ENCODE measurements at places on chromosomes 6 and 20.

- DNase-seq, result peak; percentile 88
Observed at GRCh38 chr20:3654326-3655130, 8.7 kb downstream of the GFRA4 start.

DNA sequence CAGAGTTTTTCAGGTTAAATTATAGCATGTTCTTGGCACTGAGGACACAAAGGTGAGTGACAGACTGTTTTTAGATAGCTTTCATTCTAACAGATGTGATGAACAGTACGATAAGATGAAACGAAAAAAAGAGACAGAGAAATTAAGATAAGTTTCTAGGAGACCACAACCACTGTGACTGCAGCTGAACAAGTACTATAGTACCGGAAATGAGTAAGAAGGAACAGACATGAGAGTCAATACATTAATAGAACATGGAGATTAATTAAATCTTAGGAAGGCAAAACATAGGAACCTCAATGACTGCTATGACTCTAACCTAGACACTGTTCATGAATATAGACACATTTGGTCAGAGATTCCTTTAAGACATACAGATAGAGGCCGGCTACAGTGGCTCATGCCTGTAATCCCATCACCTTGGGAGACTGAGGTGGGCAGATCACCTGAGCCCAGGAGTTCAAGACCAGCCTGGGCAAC, 40.2 kb downstream of the HBS1L start:
- DNase-seq, result no peak

DNA sequence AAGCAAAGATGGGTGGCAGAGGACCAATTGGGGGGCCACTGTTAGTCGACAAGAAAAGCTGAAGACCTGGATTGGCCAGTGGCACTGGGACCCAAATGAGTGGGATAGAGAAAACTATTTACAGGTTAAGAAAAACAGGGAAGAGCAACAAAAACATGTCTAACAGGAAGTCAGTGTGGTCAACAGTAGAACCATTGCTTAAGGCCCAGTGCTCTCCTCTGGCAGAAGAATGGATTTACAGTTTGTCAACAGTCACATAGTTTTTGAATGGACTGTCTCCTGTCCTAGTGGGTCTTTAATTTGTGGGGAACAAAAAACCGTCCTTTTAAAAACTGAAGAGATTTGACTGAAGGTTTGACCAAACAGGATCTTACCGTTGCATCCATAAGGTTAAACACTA, 12.1 kb upstream of the WTAP start:
- no peak for DNase-seq

DNA sequence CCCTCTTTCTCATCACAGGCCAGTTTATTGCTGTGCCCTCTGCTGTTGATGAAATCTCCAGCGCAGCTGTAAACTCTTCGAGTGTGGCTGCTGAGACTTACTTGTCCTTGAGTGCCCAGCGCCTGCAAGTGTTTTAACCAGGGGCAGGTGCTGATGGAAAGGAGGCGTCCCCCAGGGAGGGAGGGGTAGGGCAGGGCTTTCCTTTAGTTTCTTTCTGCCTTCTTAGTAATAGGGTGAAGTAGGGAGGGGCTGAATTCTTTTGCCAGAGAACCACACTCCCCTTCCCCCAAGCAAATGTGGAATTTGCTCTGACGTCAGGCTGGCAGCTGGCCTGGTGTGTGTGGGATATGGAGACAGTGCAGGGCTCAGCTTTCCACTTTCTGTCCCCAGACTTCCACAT, 61.2 kb downstream of the IGF2R start:
- DNase-seq, result peak; percentile 72

- no peak for DNase-seq
Observed at GRCh38 chr6:147561726-147562125, 53.2 kb downstream of the SAMD5 start.

DNA sequence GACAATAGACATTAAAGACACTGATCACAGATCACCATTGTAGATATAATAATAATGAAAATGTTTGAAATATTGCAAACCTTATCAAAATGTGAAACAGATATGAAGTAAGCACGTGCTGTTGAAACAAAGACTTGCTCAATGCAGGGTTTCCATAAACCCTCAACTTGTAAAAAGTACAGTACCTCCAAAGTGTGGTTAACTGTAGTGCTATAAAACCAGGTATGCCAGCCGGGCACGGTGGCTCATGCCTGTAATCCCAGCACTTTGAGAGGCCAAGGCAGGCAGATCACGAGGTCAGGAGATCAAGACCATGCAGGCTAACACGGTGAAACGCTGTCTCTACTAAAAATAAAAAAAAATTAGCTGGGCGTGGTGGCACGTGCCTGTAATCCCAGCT, 96.6 kb downstream of the ZFAND3 start:
- no peak for DNase-seq

- no peak for DNase-seq
Observed at GRCh38 chr6:1574083-1574761, 35.5 kb upstream of the FOXC1 start.

GRCh38 chr6:41344876-41345275, 9.5 kb downstream of the NCR2 start:
- no peak for DNase-seq

- no peak for DNase-seq
Observed at GRCh38 chr6:45557454-45557853, 179.7 kb upstream of the SUPT3H start.

DNA sequence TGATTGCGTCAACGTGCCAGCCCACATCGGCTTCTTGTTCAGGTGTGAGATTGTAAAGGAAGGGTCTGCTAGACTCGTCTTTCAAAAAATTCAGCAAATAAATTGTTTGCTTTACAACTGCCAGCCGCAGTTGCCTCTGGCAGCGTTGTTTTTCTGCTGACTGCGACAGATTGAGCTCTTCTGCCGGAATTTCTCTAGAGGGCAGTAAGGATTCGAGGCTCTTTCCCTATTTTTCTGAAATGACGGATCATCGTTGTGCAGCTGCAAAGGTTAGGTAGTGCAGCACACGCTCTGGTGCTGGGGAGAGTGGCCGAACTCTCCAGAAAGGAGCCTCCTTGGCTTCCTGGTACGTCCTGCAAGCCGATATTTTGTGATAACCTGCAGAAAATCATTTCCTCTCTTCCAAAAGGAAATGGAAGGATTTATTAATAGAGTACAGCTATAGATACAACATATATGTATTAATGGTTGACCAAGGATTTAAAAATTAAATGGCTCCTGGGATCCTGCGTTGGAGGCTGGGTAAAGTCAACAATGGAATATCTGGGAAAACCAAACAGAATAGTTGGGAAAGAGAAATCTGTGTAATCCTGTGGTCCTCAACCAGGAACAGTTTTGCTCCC, 121.9 kb upstream of the ZFP64 start:
- DNase-seq, result no peak

- peak; percentile 9 for DNase-seq
Observed at GRCh38 chr20:40160097-40160550, 528.9 kb downstream of the MAFB start.

DNA sequence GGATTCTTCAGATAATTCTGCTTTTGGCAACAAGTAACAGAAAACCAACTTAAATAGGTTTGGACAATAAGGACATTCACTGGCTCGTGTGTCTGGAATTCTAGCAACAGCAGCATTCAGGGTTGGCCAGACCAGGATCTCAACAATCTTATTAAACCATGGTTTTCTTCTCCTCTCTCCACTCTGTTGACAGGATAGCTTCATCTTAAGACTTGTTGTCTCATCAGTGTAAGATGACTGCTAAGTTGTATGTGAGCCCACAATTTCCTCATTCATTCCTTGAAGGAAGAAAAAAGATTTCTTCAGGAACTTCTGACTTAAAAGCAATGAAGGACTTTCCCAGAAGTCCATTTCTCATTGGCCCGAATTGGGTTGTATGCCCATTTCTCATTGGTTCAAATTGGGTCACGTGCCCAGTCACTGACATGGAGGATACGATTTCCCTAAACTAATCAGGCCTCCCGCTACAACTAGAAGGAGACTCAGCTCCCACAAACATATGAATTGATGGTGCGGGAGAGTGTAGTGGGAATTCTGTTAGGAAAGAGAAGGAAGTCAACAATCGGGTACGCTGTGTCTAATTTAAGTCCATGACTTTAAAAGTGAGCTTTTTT, 83.7 kb downstream of the SLC22A3 start:
- DNase-seq, result no peak

- no peak for DNase-seq
Observed at GRCh38 chr6:166595949-166596348, 9.5 kb upstream of the RAMACL start.

- no peak for DNase-seq
Observed at GRCh38 chr6:85754894-85755293, 112.2 kb upstream of the SYNCRIP start.

DNA sequence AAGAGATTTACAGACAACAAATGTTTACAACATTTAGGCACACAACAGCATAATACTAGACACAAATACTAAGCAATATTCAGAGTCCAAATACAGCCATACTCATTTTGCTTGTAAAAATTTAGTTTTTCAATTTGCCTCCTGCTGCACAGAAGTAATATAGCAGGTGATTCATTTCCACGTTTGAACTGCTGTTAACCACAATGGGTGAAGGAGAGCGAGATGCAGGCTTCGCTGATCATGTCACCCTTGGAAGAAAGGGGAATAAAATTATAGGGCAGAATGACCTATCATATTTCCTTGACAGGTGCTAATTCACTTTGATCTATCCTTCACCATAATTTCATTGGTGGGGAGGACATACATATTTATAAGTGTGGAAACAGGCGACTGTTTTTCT, 643.8 kb upstream of the AGPAT4 start:
- DNase-seq, result no peak

- no peak for DNase-seq
Observed at GRCh38 chr6:96468681-96469224, 52.9 kb upstream of the UFL1 start.

- no peak for DNase-seq
Observed at GRCh38 chr6:135265278-135265677, 84.2 kb downstream of the MYB start.

- peak; percentile 28 for DNase-seq
Observed at GRCh38 chr6:168089186-168090063, 10.4 kb upstream of the FRMD1 start.

DNA sequence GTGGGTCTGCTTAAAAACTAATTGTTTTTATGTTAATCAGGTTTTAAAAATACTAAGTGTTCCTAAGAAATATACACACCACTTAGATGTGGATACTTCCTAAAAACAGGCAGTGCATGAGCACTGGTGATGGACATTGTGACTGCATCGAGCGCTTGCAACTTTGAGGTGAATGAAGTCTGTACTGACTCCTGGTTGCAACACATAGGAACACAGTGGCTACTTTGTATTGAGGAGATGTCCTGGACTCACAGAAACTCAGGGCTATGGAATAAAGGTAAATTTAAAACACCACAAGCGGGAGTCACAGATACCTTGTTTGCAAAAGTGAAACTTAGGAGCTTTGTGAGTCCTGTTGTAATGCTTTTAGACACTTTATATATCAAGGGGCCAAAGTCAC, 55.6 kb upstream of the POLR1H start:
- DNase-seq, result no peak

DNA sequence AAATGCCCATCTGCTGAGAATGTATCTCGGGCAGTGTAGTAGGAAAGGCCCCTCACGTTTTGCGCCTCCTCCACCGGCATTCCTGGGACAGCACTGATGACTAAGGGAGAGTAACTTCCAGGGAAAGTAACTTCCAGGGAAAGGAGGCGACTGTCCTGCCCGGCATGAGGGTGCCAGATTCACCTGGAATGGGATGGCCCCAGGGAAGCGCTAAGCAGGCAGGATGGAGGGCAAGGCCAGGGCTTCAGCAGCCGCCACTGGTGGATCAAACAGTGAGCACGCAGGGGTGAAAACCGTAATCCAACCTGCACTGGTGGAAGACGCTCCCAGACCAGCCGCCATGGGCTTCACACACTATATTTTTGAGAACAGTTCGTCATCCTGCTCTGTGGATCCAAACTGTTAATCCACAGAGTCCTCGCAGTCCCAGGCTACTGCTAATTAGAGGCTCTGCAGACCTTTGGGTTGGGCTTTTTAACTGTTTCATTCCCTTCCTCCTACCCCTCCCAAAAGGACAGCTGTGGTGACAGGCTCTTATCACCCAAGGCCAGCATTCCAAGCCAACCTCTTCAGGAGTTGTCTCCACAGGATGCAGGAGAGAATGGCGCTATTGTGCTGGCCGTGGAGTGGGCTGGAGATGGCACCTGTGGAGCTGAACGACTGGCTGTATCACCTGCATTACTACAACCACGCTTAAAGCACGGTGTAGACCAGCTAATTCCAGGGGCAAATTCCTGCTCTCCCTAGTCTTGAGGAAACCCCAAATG, 178.9 kb downstream of the DLL1 start:
- no peak for DNase-seq

DNA sequence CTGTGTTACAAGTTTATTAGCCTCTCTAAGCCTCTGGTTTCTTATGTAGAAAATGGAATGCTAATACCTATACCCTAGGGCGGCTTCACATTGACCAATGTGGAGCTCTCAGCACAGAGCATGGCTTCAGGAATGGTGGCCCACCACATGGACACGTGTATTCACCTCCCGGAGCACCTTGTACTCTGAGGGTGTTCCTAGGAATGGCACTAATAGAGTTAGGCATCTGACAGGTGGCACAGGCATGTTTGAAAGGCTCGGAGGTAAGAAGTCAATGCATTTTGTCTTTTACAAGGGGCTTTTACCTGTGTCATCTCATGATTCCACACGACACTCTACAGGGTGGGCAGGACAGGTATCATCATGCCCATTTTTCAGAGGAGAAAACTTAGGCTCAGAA, 5.3 kb upstream of the TGM3 start:
- no peak for DNase-seq

DNA sequence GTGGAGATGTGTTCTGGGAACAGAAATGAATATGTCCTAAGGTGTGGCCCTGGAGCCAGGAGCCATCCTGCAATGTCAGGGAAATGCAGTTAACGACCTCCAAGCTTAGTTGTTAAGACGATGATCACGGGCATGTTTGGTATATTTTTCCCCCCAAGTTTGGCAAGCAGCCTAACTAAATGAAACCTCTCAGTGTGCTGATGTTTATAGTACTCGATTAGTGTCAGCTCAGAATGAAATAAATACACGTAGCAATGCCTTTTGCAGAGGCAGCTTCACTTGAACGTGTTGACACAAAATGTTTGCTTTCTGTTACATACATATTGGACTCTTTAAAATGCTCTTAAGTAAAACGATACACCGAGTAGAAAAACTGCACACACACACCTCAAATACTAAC, 76.2 kb upstream of the OLIG3 start:
- DNase-seq, result peak; percentile 27

DNA sequence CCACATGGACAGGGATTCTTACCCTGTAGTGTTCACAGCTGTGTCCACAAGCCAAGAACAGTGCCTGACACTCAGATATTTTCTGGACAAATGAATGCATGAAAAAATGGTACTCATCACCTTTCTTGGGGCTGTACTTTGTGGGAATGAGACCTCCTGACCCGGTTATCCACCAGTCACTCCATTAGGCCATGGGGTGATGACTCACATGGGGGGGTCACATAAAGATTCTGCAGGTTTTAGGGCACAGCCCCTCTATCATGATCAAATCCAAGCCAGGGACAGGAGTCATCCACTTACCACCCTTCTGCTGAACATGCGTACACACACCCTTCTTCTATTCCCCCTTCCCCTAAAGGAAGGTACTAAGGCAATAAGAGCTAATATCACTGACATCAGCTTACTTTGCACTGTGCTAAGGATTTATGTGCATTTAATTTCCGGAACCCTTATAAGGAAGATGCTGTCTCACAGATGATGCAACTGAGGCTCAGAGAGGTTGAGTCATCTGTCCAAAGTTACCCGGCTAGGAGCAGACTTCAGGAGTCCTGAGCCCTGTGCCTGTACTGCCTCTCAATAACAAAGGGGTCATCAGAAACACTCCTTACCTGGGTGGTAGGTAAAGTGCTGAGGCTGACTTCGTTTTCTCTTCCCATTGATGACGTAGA, 107.8 kb downstream of the NFATC2 start:
- no peak for DNase-seq
